ENCODE measurements at places on chromosomes 6 and 20.
A peak's percentile ranks its signal among the peaks of the same experiment; 100 is the strongest.

DNA sequence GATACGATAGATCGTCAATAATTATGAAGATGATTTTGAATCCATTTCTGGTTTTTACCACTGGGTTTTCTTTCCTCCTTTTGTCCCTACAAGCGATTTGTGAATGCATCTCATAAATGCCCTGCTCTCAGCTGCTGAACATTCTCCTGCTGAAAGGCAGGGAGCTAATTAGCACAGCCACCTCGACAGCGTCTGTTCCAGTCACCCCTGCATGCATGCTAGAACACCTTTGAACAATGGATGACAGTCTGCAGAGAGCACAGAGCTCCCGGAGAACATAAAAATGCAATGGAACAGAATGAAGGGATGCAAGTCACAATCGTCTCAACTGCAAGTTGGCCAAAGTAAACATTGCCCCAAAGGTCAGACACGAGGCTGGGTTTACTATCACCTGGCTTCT is 105.8 kb downstream of the SLC35B3 start:
- H3K27ac ChIP-seq, result no peak overlapping the region
- no peaks in the 10 kb centered on the region for H3K4me1 ChIP-seq
- no peak overlapping the region for H3K4me3 ChIP-seq
- H3K27me3 ChIP-seq, result no peaks in the 10 kb centered on the region
- no peak for DNase-seq

DNA sequence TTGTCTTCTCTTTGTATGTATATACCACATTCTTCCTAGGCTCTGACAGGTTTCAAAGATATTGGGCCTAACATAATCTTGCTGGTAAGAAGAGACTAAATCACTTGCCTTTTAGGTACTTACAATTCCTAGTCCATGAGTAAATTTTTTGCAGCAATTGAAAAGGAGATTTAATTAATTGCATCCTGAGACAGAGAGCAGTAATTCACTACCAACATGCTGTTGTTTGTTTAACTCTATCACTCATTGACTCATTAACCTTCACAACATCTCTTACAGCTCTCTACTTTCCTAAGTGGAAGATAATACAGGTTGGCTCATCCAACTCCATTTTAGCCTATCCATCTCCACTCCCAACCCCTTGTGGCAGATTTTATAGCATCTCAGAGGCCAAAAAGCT is 280.4 kb downstream of the ALDH8A1 start:
- no peak for DNase-seq
- no peaks in the 10 kb centered on the region for H3K36me3 ChIP-seq
- no peak overlapping the region for H3K4me3 ChIP-seq
- H3K27me3 ChIP-seq, result no peaks in the 10 kb centered on the region

DNA sequence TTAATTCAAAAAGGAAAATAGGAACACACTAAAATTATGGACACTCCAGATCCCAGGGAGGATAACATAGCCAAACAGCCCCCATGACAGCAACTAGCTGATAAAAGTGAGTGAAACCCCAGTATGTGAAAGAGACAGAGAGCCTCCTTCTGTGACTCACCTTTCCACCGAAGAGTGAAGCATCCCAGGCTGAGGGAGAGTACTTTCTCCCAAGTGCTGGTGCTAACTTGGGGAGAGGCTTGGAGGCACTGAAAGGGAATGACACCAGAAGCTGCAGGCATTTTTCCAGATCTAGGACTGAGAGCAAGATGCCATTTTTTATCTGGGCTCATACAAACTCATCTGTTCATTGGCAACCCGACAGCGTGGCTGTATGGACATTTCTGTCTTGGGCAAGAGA is 339.8 kb downstream of the HTR1B start:
- no peaks in the 10 kb centered on the region for H3K27me3 ChIP-seq
- no peaks in the 10 kb centered on the region for H3K4me1 ChIP-seq
- no peak overlapping the region for H3K4me3 ChIP-seq
- H3K36me3 ChIP-seq, result no peaks in the 10 kb centered on the region
- H3K27ac ChIP-seq, result no peak overlapping the region

DNA sequence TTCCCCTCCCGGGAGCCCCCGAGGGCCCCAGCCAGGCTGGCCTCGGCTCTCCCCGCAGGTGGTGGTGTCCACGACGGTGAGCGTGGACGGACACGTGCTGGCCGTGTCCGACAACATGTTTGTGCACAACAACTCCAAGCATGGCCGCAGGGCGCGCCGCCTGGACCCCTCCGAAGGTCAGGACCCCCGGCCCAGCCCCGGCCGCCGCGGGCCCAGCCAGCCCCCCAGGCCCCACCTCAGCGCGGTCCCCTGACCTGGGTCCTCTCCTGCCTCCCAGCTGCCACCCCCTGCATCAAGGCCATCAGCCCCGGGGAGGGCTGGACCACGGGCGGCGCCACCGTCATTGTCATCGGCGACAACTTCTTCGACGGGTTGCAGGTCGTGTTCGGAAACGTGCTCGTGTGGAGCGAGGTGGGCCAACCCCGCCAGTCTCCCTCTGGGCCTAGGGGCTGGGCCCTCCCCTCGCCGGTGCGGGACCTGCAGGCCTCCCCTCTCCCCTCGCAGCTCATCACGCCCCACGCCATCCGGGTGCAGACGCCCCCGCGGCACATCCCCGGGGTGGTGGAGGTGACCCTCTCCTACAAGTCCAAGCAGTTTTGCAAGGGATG is 51.0 kb downstream of the CPXM1 start:
- H3K4me1 ChIP-seq, result peaks cover 17% of the 10 kb centered on the region
- no peak overlapping the region for H3K27ac ChIP-seq
- no peaks in the 10 kb centered on the region for H3K36me3 ChIP-seq
- no peak overlapping the region for H3K4me3 ChIP-seq

DNA sequence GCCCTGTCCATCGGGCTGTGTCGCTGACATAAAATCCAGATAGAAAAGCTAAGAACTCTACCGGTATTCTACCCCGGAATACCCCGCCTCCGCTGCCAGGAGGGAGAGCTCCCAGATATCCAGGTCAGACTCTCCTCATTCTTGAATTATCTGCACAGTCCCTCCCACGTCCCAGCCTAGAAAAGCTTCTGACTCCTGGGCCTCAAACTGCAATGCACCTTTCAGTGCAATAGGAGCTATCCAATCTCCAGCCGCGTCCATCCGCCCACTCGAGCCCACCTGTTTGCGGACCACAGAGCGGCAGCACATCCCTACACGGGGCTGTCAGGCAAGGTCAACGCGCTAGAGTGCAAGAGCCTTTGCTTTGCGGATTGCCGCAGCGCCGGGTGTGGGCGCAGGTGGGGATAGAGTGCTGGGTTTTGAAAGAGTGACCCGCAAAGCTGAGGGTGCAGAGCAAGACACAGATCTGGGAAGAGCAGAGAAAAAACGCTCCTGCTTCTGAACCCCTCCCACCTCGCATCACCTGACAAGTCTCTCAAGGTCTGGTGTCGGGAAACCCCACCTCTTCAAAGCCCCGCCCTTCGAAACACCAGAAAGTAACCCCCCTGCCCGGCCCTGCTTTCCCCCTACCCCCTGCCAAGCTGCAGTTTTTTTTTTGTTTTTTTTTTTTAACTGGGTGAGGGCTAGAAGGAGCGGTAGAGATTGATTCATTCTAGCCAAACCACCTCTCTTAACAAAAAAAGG is 1.3 kb downstream of the TAPBP start:
- peaks cover 37% of the 10 kb centered on the region for H3K36me3 ChIP-seq
- peaks cover 56% of the 10 kb centered on the region for H3K4me1 ChIP-seq
- H3K27ac ChIP-seq, result peak overlapping the region; percentile 99
- no peaks in the 10 kb centered on the region for H3K27me3 ChIP-seq
- peak overlapping the region; percentile 99 for H3K4me3 ChIP-seq

DNA sequence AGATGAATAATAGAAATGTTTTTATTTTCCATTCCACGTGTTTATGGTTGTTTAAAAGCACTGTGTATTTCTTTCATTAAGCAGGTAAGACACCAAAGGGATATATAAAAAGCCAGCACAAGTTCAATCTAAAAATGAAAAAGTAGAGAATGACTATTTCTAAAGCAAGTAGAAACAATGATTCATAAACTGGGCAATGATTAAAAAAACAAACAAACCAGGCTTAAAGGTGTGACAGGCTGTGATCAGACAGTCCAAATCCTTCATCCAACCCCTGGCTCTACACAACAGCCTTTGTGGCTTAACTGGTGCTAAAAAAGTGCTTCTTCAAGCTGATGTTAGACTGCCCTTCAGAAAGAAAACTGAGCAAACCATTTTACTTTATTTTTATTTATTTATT is 45.7 kb upstream of the TSHZ2 start:
- H3K36me3 ChIP-seq, result no peaks in the 10 kb centered on the region
- H3K27me3 ChIP-seq, result peaks cover 5% of the 10 kb centered on the region
- no peak for DNase-seq
- H3K4me3 ChIP-seq, result no peak overlapping the region
- H3K27ac ChIP-seq, result no peak overlapping the region

GRCh38 chr6:37289931-37290330 is 32.0 kb upstream of the TMEM217 start:
- peak overlapping the region; percentile 24 for H3K27ac ChIP-seq
- H3K27me3 ChIP-seq, result no peaks in the 10 kb centered on the region
- peak; percentile 17 for DNase-seq
- H3K4me3 ChIP-seq, result no peak overlapping the region
- peaks cover 20% of the 10 kb centered on the region for H3K4me1 ChIP-seq
- H3K36me3 ChIP-seq, result peaks cover 44% of the 10 kb centered on the region

DNA sequence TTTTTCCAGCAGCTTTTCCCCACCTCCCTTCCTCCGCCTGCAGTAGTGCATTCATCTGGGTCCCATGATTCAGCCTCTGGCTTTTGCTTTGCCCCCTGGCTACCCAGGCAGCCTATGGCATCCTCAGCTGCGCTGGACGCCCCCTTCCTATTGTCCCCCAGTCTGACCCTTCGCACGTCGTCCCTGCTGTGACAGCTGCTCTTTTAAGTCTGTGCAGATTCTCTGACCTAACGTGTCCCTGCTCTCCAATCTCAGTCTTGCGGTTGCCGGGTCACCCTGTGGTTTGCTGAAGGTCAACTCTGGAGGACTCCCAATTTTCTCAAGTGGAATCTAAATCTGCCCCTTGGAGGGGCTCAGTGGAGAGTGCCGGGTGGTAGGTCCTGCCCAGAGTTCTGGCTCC is 294.3 kb downstream of the CDC5L start:
- no peaks in the 10 kb centered on the region for H3K27me3 ChIP-seq
- no peaks in the 10 kb centered on the region for H3K36me3 ChIP-seq
- DNase-seq, result no peak

- no peak overlapping the region for H3K27ac ChIP-seq
- no peaks in the 10 kb centered on the region for H3K4me1 ChIP-seq
- peaks cover 3% of the 10 kb centered on the region for H3K27me3 ChIP-seq
- DNase-seq, result no peak
Measured at GRCh38 chr20:46575937-46576461, 25.5 kb upstream of the OCSTAMP start.

DNA sequence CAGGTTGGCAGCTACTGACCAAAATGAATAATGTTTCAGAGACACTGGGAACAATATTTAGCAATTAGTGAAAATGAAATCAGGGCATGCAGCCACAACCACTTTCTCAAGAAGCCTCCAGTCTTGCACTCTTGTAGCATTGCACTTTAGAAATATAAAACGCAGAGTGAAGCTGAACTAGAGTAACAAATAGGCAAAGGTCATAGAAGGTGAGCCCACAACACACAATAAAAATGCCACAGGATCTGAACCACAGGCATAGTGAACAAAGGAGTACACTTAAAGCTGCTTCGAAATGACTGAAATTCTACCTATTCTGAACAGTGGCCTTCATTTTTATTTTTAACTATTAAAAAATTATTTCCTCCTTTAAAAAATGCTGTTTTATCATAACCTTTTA is 25.0 kb downstream of the DDO start:
- no peaks in the 10 kb centered on the region for H3K27me3 ChIP-seq
- H3K36me3 ChIP-seq, result no peaks in the 10 kb centered on the region
- H3K4me1 ChIP-seq, result peaks cover 6% of the 10 kb centered on the region
- DNase-seq, result no peak
- H3K4me3 ChIP-seq, result no peak overlapping the region

GRCh38 chr6:110953633-110954303 is 4.7 kb upstream of the GTF3C6 start:
- no peak for DNase-seq
- H3K4me3 ChIP-seq, result no peak overlapping the region
- H3K4me1 ChIP-seq, result peaks cover 5% of the 10 kb centered on the region
- H3K27ac ChIP-seq, result no peak overlapping the region

- no peaks in the 10 kb centered on the region for H3K4me1 ChIP-seq
- H3K4me3 ChIP-seq, result no peak overlapping the region
- no peak overlapping the region for H3K27ac ChIP-seq
- no peaks in the 10 kb centered on the region for H3K36me3 ChIP-seq
Measured at GRCh38 chr20:33209789-33210188, 7.4 kb upstream of the BPIFA3 start.

Data from activated naive CD4-positive, alpha-beta T cell treated with anti-CD3 and anti-CD28 coated beads for 36 hours (primary cell).